ENCODE measurements at places on chromosomes 5 and 9.

GRCh38 chr9:69121155-69122081 is 52.7 kb upstream of the TJP2 start:
- DNase-seq, result peak; percentile 56

- DNase-seq, result no peak
Observed at GRCh38 chr5:174911118-174911517, 186.7 kb downstream of the MSX2 start.

DNA sequence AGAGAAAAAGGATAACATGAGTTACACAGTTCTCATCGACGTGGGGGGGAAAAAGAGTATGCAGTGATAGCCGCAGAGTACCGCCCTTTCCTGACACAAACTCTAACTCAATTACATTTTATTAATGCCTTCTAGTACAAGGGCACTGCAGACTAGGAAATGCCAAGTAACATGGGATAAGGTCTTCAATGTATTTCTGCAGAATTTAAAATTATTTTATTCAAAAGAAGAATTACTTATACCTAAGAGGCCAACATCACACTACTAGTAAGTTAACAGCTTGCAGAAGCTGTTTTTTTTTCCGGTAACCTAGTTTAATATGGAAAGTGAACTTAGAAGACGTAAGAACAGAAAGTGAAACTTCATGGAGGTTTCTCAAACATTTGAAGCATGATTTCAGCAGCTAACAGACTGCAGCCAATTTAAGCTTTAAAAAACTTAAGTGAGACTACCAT is 3.9 kb downstream of the SETX start:
- no peak for DNase-seq

DNA sequence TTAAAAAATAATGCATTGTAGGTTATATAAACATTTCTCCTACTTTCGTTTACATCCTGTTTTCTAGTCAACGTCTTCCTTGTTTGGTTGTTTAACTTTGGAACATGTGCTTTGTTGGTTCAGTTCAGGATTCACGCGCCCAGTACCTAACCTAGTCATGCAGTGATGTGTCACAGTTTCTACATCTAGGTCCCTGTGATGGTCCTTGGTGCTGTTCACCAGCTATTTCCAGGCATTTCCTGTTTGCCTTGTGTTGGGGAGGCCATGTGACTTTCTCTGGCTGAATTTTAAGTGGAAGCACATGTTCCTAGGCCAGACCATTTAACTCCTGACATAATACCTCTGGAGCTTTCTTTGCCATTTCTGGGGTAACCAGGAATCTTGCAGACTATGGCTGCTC is 292.3 kb downstream of the SMARCA2 start:
- no peak for DNase-seq

DNA sequence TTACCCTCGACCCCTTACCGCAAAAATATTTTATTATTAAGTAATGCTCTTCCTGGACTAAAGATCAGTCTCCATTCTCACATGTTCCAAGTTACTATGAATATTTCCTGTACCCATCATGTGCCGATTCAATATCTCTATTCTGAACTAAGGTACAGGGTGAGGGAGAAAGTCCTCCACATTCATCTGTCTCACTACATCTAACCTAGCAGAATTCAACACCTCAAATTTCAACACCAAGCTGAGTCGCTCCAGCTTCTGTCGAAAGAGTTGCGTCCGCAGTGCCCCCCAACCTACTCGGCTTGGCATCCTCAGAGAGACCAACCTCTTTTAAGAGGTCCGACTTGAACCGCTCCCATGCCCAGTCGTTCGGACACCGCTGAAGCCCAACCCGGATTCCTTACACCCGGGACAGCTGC is 1.0 kb downstream of the CERT1 start:
- DNase-seq, result no peak

DNA sequence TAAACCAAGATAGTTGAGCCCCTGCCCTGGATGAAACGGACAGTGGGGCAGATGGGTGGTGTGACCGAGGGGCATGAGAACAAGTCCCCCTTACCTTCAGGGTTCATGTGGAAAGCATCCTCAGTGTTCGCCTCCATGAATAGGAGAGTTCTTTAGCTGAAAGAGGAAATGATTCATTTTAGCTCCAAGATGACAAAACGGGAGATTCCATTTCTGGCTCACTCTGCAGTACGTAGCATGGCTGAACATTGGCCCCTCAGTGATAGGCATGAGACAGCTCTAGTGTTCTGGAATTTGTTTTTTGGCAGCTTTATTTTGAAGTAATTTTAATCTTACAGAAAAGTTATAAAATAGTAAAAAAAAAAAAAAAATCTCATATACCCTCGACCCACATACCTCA is 70.2 kb upstream of the AGXT2 start:
- DNase-seq, result no peak

- DNase-seq, result no peak
Observed at GRCh38 chr9:84224246-84224645, 116.3 kb downstream of the SLC28A3 start.

GRCh38 chr9:121294866-121295661 is 27.1 kb downstream of the GSN start:
- DNase-seq, result no peak

- no peak for DNase-seq
Observed at GRCh38 chr9:90331826-90332575, 310.6 kb downstream of the DIRAS2 start.

- peak; percentile 40 for DNase-seq
Observed at GRCh38 chr5:129912601-129913255, 8.5 kb downstream of the CHSY3 start.

GRCh38 chr5:163248871-163249270 is 188.5 kb upstream of the CCNG1 start:
- DNase-seq, result no peak

- DNase-seq, result no peak
Observed at GRCh38 chr9:79630521-79631403, 59.0 kb downstream of the TLE4 start.

DNA sequence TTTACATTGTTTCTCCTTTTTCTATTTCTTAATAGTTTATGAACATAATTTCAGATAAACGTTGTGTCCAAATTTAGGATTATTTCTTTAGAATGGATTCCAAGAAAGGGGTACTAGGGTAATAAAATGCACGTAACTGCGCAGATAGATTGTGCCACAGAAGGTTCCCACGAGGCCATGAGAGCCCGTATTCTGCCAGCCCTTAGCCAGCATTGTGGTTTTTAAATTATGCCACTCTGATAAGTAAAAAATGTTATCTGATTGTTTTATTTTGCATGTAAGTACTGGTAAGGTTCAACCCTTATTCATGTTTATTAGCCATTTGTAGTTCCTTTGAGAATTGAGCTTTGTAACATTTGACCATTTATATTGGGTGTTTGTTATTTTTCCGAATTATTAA is 88.7 kb downstream of the PRKACG start:
- DNase-seq, result no peak

DNA sequence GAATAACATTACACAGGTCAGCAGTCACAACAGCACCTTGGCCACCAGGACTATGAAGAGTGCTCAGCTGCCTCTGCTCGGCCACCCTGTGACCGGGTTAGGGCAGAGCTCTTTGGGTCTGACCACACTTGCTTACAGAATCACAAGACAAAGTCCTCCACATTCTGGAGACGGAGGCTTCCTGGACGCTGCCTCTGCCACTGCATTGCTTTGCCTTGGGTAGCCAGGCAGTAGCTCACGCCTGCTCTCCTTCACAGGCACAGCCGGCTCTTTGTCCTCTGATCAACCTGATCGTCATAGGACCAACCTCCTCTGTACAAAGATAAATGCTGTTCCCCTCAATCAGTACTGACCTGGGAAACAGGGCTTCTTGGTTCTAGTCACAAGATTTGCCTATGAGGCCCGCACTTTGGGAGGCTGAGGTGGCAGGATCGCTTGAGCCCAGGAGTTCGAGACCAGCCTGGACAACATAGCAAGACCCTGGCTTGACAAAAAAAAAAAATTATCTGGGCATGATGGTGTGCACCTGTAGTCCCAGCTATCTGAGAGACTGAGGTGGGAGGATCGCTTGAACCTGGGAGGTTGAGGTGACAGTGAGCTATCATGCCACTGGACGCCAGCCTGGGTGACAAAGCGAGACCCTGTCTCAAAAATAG is 128.4 kb upstream of the IER5L start:
- DNase-seq, result no peak

DNA sequence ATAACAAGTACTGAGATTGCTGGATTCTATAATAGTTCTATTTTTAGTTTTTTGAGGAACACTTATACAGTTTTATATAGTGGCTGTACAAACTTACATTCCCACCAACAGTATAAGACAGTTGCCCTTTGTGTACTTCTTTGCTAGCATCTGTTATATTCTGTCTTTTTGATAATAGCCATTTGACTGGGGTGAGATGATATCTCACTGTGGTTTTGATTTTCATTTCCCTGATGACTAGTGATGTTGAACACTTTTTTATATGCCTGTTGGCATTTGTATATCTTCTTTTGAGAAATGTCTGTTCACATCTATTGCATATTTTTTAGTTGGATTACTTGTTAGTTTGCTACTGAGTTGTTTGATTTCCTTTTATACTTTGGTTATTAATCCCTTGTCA is 204.1 kb upstream of the SMC2 start:
- no peak for DNase-seq

Data from NCI-H2171 treated with DMSO at 0.1 percent for 48 hours (cell line).